ENCODE measurements at places on chromosomes 4 and X.

GRCh38 chr4:169252339-169253112, 18.2 kb downstream of the SH3RF1 start:
- DNase-seq, result no peak

- no peak for DNase-seq
These were observed 262.7 kb downstream of the RCHY1 start for GRCh38 chr4:75251547-75251946.

DNA sequence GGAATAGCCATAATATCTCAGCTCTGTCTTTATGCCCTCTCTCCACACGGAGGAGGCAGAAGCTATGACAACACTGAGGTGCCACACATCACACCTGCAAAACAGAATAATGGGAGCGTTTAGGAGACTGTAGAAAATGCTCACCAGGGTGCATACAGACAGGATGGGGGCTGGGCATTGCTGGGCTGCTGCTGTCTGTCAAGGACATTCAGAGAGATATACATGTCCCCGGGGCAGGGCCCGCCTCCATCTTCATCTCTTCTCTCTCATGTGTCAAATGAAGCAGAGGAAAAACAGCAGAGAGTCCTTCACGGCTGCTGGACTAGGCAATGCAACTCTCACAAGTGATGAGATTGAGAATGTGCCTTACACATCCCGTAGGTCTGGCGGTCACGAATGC, 65.3 kb upstream of the DHRSX start:
- DNase-seq, result no peak

DNA sequence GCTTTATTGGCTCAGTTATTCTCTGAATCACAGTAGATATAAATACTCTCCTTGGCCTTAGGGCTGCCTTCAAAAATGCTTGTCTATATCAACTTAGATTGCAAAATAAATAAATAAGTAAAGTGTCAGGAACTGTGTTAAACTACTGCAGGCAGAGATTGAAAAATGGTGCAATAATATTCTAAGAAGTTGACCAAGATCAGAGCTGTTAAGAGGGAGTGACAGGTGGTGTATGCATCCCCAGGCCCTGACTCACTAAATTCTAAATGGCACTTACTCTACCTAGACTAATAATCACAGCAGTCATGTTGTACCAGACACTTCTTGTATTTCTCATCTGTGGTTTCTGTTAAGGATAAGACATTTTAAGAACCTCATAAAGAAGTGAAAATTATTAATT, 235.1 kb upstream of the SPOCK3 start:
- DNase-seq, result no peak

- no peak for DNase-seq
These were observed 327.8 kb downstream of the ARHGAP10 start for GRCh38 chr4:148059617-148060180.

- DNase-seq, result no peak
These were observed 6.9 kb upstream of the HAUS3 start for GRCh38 chr4:2248821-2249261.

GRCh38 chrX:47226071-47226470, 6.7 kb upstream of the USP11 start:
- no peak for DNase-seq

DNA sequence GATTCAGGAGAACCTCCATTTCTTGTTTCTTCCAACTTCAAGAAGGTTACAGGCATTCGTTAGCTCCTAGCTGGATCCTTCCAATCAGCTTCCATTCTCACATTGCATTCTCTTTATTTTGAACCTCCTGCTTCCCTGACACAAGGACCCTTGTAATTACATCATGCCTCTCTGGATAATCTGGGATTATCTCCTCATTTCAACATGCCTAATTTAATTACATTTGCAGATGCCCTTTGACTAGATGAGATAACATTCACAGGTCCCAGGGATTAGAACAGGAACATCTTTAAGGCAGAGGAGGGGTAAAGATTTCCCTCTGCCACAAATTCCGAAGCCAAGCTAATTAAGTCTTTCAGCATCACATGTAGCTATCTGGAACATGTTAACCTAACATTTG, 753.8 kb upstream of the PCDH7 start:
- DNase-seq, result no peak

DNA sequence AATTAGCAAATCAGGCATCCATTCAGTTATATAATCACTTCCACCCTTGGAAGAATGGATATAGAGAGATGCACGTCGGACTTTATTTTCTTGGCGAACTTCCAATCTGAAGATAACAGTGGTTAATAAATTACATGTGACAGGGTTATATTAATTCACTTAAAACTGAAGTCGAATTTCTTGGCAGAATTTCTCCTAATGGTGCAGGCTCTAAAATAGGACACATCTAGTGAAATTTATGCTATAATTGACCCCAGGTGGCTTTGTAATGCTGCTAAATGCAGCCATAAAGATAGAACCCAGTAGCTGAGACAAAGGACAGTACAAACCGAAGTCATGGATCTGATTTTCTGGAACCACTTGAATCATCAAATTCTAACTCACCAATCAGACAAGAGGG, 20.8 kb upstream of the SLC10A4 start:
- no peak for DNase-seq

DNA sequence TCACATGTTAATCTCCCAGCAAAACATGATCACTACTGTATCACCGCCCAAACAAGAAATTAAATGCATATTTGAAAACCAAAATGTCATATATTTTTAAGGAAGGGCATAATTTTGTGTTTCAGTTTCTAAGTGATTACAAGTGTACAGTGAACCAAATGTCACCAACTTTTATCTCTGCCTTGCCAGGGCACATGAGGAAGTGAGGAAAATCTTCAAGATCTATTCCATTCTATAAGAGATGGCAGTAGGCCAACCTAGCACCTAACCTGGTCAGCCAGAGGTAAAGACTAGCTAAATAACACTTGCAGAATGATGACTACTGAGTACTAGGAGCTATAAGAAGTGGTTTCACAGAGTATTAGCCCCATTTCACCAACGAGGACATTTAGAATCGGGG, 107.2 kb downstream of the ATP11C start:
- no peak for DNase-seq

- DNase-seq, result no peak
These were observed 185.6 kb upstream of the FSTL5 start for GRCh38 chr4:162349395-162349794.

Measured in C1 segment of cervical spinal cord (tissue), 14 donors.